ENCODE measurements at places on chromosomes 13 and 19.

DNA sequence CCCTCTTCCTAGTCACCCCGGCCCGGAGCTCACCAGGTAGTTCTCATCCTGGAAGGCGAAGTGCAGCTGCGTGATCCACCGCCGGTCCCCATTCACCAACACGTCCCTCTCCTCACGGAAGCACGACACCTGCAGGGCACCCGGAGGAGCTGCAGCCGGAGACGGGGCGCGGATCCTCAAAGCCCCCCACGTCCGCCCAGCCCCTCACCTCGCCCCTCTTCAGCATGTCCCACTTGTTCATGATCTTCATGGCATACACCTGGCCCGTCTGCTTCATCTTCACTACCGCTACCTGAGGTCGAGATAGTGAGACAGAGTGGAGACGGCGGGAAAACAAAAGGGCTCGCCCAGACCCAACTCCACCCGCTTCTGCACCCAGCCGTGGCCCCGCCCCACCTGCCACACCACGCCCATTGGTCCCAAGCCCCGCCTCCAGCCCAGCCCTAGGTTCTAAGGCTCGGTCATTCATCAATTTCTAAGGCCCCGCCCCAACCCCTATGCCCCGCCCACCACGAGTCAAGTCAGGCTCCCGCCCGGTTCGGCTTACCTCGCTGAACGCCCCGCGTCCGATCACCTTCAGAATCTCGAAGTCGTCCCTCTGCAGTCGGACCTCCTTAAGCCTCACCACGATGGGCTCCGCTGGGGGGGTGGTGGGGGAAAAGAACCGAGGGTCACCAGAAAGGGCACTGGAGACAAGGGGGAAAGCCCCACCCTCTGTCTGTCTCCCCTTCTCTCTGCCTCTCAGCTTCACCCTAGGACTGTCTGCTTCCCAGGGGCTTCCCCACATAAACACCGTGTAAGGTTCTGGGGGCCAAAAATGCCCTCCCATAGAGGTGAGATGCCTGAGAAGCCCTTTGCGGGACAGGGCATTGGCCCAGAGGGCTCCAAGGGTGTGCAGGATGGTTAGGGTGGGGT lies 2.8 kb downstream of the DMPK start:
- DNase-seq: no peak

DNA sequence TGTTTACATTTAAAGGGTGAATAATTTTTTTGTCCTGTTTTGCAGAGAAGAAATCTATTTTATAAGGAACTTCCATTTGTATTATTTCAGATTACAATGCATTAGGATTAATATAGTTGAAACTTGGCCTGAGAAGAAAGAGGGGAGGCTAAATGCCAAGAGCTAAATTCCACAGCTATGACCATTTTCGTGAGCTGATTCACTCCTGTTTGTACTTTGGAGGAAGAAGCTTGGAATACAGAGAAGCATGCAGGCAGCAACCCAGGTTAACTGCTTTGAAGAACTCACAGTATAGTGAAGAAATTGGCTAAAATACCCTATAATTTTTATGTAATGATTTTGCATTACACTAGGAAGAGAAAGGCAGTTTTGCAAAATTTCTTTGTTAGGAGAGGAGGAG lies 309.4 kb upstream of the KLF12 start:
- no peak for DNase-seq

DNA sequence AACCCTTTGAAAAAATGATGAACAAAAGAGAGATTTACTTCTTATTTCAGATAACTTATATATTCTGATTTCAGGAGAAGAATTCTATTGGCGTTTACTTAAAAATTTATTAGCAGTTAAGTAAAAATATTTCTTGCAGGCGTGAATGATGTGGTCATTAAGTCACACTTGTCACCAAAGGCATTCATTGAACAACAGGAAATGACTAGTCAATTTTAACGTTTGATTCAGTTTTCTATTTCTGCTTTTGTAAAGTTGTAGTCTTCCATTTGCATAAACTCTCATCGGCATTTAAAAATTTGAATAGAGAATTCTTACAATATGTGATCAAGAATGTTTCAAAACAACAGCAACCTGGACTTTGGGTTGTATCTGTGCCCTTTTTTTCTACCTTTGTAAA lies 83.4 kb downstream of the GPR12 start:
- no peak for DNase-seq

DNA sequence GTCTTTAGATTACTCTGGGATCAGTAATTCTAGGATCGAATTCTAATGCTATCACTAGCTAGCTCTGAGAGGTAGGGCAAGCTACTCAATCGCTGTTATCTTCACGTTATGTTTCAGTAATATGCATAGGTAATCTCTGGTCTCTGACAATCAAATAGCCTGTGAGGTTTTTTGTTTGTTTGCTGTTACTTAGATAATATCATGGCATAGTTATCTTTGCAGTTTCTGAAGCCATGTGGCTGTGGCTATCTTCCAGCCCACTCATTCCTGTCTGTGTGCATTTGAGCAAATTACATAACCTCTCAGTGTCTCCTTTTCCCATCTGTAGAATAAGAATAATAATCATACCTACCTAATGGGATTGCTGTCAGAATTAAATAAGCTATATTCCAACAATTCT lies 330.2 kb downstream of the PCDH9 start:
- no peak for DNase-seq

- no peak for DNase-seq
These were observed 22.0 kb upstream of the GPR18 start for GRCh38 chr13:99280166-99280565.

- DNase-seq: no peak
These were observed at the start of gene POU4F1 for GRCh38 chr13:78603240-78603957. Gene POU4F1 (minus strand): TSS chr13:78603552. CDS start chr13:78603326, 226 bp downstream.

GRCh38 chr13:99275093-99275469 lies 16.9 kb upstream of the GPR18 start:
- no peak for DNase-seq

DNA sequence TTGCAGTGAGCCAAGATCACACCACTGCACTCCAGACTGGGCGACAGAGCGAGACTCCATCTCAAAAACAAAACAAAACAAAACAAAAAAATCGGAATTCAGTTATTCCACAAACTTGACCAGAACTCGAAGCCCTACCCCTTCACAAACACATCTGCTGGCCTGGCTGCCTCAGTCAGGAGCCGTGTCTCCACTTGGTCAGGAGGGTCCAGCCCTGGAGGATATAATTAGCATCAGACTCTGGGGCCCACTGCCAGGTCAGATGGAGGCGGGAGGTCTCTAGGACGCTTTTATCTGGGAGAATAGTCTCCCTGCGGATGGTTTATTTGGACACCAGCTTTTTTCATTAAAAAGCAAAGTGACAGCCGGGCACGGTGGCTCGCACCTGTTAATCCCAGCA lies 8.0 kb downstream of the ELL start:
- no peak for DNase-seq

DNA sequence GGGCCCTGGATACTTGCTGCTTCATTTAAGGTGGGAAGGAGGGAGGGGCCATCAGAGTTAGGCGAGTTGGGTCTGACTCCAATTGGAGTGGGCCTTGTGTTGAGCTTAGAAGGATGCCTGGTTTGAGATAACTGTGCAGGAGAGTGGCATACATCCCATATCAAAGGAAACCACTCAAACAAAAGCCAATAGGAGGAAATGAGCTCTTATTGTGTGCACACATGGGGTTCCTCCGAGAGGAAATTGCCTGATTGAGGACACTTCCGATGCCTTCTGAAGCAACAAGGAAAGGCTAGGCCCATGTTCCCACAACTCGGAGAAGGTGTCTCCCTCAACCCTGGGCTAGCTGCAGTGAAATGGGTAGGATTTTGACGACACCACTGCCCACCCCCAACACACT lies 19.6 kb downstream of the MBNL2 start:
- DNase-seq: peak; percentile 20

- no peak for DNase-seq
These were observed 605 bp upstream of the CDK8 start for GRCh38 chr13:26253262-26253786.

DNA sequence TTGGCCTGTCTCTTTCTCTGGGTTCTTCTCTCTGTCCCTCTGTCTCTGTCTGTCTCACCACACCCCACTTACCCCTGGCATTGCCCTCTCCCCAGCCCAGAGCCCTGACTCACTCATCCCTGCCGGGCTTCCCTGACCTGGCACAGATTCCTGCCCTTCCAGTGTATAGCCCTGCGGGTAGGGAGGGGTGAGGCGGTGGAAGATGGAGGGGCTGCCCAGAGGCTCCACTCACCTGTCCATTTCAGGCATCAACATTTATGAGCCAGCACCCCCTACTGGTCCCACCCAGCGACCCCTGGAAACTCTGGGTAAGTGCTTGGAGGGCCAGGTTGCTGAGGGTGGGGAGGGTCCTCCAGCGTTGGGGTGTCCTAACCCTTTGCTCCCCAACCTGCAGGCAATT lies 1.0 kb downstream of the NCCRP1 start:
- no peak for DNase-seq

DNA sequence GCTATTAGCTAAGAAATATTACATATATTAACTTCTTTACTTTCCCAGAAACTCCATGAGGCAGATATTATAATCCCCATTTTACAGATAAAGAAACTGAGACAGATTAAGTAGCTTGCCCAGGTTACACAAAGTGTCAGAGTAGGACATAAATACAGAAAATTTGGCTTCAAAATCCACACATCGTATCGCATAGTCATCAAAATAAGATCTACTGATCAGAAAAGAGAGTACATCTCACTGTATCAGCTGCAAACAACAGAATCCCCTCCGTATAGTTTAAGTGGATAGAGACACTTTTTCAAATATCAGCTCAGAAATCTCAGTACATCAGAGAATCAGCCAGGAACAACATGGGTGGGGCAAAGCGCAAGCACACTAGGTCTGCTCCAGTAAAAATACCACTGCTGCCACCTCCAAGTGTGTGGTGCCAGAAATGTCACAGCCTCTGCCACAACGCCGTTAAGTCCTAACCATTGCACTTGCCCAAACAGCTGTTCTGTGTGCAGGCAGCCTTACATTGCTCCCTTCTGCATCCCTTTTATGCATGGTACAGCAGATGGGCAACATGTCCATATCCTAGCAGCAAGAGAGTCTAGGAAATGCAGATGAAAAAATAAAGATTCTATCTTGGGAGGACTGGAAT lies 204.8 kb downstream of the KLF12 start:
- no peak for DNase-seq

GRCh38 chr19:57788114-57788692 lies 18.7 kb downstream of the ZNF586 start:
- DNase-seq: no peak

DNA sequence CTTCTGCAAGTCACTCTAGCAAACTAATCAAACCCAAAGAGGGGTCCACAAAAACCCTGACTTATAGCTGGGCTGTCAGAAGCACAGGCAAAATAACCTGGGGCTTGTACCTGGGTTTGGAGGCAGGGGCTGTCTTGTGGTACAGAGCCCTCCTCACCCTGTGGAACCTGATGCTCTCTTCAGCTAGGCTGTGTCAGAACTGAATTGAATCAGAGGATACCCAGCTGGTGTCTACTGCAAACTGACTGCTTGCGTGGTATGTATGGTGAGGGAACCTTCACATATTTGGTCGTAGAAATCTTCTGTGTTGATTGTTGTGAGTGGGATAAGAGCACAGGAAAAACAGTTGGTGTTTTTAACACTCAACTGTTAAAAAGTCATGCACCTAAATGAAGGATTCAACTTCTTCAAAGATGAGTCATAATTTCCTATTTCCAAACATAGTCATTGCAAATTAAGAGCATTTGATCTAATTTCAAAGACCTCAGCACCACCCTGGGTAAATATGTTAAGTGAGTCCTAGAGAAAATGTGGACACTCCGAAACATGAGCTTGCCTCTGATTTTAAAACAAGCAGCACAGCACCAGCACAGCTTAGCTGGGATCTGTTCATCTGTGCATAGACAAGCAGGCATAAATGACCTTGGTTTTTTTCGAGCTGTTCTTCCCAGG lies 840.2 kb downstream of the UQCRFS1 start:
- DNase-seq: no peak

GRCh38 chr13:77429320-77430142 lies 102.6 kb upstream of the MYCBP2 start:
- DNase-seq: peak; percentile 45

DNA sequence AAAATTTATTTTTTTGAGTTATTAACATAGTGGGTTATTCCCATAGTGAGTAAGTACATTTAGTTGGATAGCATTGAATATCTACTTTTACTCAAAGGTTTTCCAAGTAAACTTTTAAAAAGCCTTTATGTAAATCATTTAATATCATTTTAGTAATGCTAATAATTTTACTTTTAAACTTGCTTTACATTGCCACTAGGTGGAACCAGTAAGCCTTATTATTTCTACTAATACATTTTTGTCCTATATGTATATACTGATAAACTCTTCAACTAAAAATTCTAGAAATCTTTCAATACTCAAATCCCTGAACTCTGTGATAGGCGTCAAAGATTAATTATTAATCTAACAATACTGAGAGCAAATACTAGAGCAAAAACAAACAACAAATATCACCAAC lies 1709.2 kb upstream of the PCDH20 start:
- no peak for DNase-seq

DNA sequence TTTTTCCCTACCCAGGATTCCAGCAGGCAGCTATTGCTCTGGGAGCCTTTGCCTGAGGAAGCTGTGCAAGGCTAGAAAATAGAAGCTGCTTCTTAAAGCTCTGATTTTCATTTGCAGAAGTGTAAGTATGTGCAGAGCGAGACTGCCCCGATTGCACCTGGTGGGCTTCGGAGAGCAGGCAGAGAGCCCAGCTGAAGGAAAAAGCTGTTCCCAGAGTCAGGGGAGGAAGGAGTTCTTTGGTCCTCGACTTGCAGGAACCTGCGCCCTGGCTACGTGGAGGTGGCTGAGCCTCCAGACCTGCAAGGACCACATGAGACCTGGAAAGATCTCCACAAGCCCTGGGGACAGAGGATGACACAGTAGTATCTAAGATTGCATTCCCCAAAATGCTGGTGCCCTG lies 235.0 kb upstream of the ARGLU1 start:
- DNase-seq: no peak

- DNase-seq: no peak
These were observed 2.4 kb downstream of the CLN5 start for GRCh38 chr13:76994281-76994680.

DNA sequence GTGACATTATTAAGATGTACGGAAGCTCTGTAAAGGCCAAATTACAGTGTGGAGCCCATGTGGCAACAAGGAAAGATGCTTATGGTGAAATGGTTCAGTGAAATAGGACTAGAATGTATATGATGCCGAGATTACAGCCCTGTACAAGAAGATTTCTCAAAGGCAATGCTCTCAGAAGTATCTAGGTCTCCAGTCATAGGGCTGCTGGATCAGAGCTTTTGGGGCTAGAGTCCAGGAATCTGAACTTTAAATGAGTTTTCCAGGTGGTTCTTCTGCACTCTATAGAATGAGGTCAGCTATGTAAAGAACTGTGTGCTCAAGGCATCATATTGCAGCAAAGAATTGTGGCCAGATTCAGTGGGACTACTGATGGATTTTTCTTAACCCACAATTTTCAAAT lies 75.4 kb upstream of the STK24 start:
- no peak for DNase-seq
